ENCODE measurements at places on chromosomes 7 and 10.

DNA sequence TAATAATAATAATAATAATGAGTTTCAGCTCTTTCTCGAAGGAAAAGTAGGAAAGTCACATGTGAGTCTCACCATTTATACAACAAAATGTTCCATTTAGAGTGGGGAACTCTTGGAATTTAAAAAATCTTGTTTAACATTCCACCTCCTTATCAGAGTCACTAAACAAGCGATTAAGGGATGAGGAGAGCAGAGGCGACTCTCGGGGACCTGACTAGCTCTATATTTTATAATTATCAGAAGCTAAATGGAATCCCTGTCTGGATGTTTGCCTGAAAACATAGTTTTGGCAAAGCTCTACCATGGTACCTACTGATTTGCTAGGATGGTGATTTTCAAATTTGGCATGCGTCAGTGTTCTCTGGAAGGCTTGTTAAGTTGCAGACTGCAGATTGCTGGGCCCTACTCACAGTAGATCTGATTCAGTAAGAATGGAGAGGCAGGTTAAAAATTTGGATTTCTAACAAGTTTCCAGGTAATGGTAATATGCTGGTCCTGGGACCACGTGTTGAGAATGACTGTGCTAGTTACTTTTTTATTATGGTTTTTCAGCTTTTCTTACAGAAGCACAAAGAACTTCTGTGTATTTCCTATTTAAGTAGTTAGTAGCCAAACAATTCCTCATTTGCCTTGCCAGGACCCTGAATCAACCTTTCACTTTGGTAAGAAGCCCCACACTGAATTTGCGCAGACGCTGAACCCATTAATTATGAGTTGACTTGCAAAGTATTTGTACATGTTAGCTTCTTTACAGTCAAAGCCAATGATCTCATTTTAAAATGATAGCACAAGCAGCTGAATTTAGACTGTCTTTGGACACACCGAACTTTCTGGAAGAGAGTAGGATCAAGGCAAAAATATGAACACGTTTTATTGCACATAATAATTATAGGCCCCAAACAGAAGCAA is 39.5 kb downstream of the CPED1 start:
- H3K4me3 ChIP-seq = no peak overlapping the region
- H3K27ac ChIP-seq = no peak overlapping the region
- no peaks in the 10 kb centered on the region for H3K27me3 ChIP-seq
- H3K36me3 ChIP-seq = no peaks in the 10 kb centered on the region
- no peaks in the 10 kb centered on the region for H3K4me1 ChIP-seq

- H3K4me3 ChIP-seq = no peak overlapping the region
- H3K4me1 ChIP-seq = no peaks in the 10 kb centered on the region
- H3K27ac ChIP-seq = no peak overlapping the region
- H3K27me3 ChIP-seq = no peaks in the 10 kb centered on the region
These were observed 4.8 kb upstream of the TAX1BP1 start for GRCh38 chr7:27735165-27735564.

DNA sequence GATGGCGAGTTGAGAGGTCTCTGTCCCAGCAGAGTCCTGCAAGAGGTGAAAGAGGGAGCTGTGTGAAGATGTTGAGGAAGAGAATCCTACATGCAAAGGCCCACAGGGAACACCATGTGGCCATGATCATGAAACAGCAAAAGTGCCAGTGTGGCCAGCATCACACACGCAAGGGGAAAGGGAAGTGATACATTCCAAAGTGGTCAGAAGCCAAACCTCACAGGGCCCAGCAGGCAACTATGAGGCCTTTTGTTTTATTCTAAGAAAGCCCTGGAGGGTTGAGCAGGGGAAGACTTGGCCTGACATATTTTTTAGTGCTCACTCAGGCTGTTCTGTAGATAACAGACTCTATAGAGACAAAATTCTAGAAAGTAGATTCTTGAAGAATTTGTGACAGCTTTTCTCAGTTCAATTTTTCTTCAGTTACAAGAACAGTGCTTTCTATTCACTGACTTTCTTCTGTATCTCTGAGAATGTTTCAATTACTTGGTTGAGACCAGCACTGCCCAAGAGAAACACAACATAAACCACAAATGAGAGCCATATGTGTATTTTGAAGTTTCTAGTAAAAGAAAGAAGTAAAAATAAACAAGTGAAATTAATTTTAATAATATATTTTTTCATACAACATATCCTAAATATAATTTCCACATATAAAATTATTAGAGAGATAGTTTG is 82.3 kb downstream of the HTR7 start:
- no peak overlapping the region for H3K4me3 ChIP-seq
- no peaks in the 10 kb centered on the region for H3K36me3 ChIP-seq
- no peak for DNase-seq
- H3K27ac ChIP-seq = no peak overlapping the region

- H3K27ac ChIP-seq = no peak overlapping the region
- H3K4me3 ChIP-seq = no peak overlapping the region
- no peaks in the 10 kb centered on the region for H3K4me1 ChIP-seq
- DNase-seq = no peak
- no peaks in the 10 kb centered on the region for H3K36me3 ChIP-seq
These were observed 20.5 kb downstream of the GRID1 start for GRCh38 chr10:86345859-86346798.

- no peak for DNase-seq
- H3K36me3 ChIP-seq = no peaks in the 10 kb centered on the region
- no peak overlapping the region for H3K27ac ChIP-seq
- no peaks in the 10 kb centered on the region for H3K27me3 ChIP-seq
- no peaks in the 10 kb centered on the region for H3K4me1 ChIP-seq
These were observed 90.9 kb downstream of the DIP2C start for GRCh38 chr10:598415-599170.

DNA sequence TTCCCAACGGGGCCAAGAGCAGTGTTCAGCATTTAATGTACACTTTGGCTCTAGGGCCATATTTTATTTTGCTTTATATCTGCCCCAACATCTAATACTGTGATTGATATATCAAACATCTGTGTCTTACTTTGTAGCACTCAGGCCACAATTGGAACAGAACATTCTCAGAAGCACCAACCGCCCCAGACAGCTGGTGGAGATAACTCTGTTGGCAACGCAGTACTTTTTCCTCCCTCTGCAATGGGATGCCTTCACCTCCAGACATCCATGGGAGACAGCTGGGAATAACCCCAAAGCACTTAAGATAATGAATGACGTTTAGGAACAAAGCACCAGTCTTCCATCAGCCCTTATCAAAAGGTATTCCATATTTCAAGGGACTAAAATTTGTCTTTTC is 57.4 kb downstream of the PIP4K2A start:
- peak overlapping the region; percentile 13 for H3K4me3 ChIP-seq
- H3K36me3 ChIP-seq = no peaks in the 10 kb centered on the region
- peak overlapping the region; percentile 31 for H3K27ac ChIP-seq
- no peaks in the 10 kb centered on the region for H3K27me3 ChIP-seq
- DNase-seq = no peak

DNA sequence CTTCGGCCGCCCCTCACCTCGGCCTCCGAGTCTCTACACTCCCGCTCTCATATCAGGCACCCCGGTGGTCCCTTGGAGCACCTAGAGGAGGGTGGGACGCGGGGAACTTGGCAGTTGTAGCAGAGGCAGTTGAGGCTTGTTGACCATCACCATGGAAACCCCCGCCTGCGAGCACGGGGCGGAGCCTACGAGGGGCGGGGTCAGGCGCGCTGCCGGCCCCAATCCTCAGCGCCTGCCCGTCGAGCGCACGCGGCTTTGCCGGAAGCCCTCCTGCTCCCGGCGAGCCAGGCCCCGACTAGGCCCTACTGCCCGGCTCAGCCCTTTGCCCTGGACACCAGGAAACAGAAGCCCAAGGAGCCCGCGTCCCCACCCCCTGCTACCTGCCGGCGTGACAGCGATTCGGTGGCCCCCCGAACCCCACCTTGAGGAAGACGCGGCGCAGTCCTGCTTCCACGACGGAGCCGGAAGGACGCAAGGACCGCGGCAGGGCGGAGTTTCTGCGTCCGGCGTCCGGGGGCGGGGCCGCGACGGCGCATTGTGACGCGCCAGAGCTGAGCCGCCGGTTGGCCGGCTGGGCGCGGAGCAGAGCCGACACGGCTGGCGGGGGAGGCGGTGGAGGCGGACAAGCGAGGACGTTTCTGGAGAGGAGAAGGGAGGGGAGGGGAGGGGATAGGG is at the start of gene HNRNPF:
Gene HNRNPF (minus strand): TSS at position 477 of the 675 bp plus-strand sequence. CDS start 21,302 bp downstream, outside the sequence.
- H3K27ac ChIP-seq = peak within 1 kb of the TSS; percentile 99
- H3K4me1 ChIP-seq = peaks cover 24% of the 10 kb centered on the region
- peak; percentile 90 for DNase-seq
- H3K27me3 ChIP-seq = no peaks in the 10 kb centered on the region
- H3K4me3 ChIP-seq = peak within 1 kb of the TSS; percentile 81
- no peaks in the 10 kb centered on the region for H3K36me3 ChIP-seq

GRCh38 chr7:152411389-152411788 is 24.4 kb downstream of the KMT2C start:
- H3K27me3 ChIP-seq = no peaks in the 10 kb centered on the region
- no peaks in the 10 kb centered on the region for H3K36me3 ChIP-seq
- no peaks in the 10 kb centered on the region for H3K4me1 ChIP-seq
- H3K4me3 ChIP-seq = no peak overlapping the region

- no peaks in the 10 kb centered on the region for H3K27me3 ChIP-seq
- no peaks in the 10 kb centered on the region for H3K4me1 ChIP-seq
These were observed 368.8 kb upstream of the ZMIZ1 start for GRCh38 chr10:78699971-78700370.

- no peak for DNase-seq
- H3K4me1 ChIP-seq = no peaks in the 10 kb centered on the region
- H3K4me3 ChIP-seq = no peak overlapping the region
These were observed 79.1 kb downstream of the SUGCT start for GRCh38 chr7:40213856-40214255.

DNA sequence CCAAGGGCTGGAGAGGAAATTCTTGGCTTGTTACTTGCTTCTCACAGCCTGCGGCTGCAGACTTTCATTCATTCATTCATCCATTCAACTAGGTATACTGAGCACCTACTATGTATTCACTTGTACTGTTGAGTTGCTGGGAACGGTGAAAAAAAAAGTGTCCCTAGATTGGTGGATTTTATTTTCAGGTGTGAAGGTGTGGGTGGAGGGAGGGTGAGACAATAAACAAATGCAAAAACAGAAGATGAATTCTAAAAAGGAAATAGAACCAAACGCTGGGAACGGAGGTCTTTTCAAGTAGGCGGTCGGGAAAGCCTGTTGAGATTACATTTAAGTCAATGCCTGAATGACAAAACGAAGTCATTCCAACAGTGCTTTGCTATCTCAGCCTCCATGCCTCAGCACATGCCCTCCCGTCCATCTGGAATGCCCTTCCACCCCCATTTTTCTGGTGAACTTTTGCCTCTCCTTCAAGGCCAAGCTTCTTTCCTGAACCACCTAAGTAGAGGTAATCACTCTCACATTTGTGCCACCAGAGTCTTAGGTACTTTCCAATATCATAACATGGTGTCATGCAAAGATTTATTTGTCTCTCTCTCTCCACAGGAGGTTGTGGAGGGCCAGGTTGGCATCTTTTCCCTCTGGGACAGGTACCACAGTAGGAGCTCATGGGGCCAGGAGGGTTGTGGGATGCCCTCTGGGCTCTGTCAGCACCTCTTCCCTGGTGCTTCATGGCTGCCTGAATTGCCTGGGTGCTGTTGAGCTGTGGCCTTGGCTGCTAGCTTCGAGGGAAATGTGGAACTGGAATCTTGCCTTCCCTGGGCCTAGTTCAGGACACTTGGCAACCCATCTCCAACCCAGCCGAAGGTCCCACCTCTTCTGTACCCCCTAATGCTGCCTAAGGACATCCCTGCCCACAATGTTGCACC is 5.5 kb downstream of the NKX2-3 start:
- no peak for DNase-seq
- H3K27ac ChIP-seq = no peak overlapping the region
- no peak overlapping the region for H3K4me3 ChIP-seq

DNA sequence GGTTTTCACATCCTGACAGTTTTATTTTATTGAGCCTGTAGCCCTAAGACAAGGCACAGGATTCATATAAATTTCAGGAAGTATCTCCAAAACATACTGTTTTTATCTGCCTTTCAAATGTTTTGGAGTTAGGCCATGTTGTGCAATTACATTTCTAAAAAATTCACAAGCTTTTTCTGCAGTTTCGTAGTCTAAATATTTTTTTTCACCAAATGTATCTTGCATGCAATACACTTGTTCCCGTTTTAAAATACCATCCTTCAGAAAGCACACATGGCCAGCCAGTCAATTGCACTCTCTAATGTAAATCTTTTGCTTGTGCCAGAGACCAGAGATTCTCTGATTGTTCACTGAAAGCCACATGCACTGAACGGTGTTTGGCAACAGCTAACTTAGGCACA is 161.5 kb upstream of the PRKCQ start:
- no peaks in the 10 kb centered on the region for H3K27me3 ChIP-seq
- no peak overlapping the region for H3K27ac ChIP-seq
- H3K4me1 ChIP-seq = no peaks in the 10 kb centered on the region
- no peaks in the 10 kb centered on the region for H3K36me3 ChIP-seq
- H3K4me3 ChIP-seq = no peak overlapping the region

GRCh38 chr10:129694691-129695243 is 227.7 kb downstream of the MGMT start:
- DNase-seq = no peak
- H3K4me3 ChIP-seq = no peak overlapping the region
- H3K4me1 ChIP-seq = no peaks in the 10 kb centered on the region
- no peaks in the 10 kb centered on the region for H3K36me3 ChIP-seq
- no peaks in the 10 kb centered on the region for H3K27me3 ChIP-seq

DNA sequence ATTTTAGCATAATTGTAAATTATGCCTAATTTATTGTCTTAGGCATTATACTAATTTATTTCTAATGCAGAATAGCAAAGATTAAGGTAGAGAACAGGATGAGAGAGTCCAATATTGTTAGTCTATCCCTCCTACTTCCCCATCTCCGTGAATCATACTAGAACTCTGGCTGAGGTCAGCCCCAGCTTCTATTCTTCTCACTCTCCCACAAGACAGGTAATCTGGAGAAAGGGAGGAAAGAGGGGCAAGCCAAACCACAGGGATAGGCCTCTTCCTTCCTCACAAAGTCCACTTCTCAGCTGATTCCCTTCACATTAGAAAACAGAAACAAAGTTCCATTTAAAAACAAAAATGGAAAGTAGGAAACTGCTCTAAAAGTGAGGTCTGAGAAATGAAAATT is 117.5 kb upstream of the LAMB4 start:
- no peak for DNase-seq
- no peak overlapping the region for H3K4me3 ChIP-seq
- H3K4me1 ChIP-seq = no peaks in the 10 kb centered on the region
- no peak overlapping the region for H3K27ac ChIP-seq
- no peaks in the 10 kb centered on the region for H3K27me3 ChIP-seq

GRCh38 chr7:111642373-111642772 is 80.1 kb upstream of the IMMP2L start:
- no peak for DNase-seq
- no peak overlapping the region for H3K27ac ChIP-seq
- H3K27me3 ChIP-seq = no peaks in the 10 kb centered on the region
- H3K4me3 ChIP-seq = no peak overlapping the region
- H3K4me1 ChIP-seq = no peaks in the 10 kb centered on the region
